ENCODE measurements at places on chromosomes 11 and 22.
A peak's percentile ranks its signal among the peaks of the same experiment; 100 is the strongest.

DNA sequence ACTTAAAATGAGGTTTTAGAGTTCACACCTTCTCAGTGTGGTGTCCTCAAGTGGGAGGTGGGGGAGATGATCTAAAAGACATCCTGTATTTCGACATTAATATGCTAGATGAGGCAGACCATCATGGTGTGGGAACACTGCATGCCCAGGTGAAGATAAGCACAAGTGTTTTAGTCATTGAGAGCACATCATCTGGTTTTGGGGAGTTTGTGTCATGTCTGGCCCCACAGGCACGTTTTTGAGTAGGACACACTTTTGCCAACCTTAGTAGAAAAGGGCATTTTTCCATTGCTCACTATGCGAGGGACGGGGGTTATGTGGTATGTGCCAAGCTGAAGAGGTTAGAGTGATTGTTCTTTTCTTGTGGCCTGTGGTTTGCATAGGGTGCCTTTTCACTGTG is 189.3 kb downstream of the DBX1 start:
- no peak for DNase-seq

GRCh38 chr11:78504181-78504580 is 70.5 kb downstream of the NARS2 start:
- DNase-seq = no peak

- DNase-seq = no peak
These were observed 29.8 kb downstream of the ANKK1 start for GRCh38 chr11:113417428-113417827.

- DNase-seq = no peak
These were observed 47.2 kb upstream of the CD5 start for GRCh38 chr11:61054927-61055562.

DNA sequence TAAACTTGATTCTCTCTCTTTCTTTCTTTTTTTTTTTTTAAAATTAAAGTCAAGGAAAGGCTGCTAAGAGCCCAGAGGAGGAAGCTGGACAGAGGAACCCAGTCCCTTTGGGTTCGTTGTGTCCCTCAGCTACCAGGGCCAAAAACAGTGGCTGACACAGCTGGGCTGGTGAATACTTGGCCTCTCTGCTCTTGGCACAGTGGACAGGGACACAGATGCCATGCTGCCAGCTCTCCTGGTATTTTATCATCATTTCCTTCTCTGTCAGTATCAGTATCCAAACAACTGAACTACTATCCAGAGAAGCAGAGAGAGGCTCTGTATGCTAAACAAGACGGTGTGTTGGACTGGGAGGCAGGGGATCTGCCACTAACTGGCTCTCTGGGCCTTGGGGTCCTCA is 123.7 kb upstream of the CCDC90B start:
- DNase-seq = no peak

GRCh38 chr11:122977470-122978298 is 4.0 kb downstream of the BSX start:
- DNase-seq = no peak

DNA sequence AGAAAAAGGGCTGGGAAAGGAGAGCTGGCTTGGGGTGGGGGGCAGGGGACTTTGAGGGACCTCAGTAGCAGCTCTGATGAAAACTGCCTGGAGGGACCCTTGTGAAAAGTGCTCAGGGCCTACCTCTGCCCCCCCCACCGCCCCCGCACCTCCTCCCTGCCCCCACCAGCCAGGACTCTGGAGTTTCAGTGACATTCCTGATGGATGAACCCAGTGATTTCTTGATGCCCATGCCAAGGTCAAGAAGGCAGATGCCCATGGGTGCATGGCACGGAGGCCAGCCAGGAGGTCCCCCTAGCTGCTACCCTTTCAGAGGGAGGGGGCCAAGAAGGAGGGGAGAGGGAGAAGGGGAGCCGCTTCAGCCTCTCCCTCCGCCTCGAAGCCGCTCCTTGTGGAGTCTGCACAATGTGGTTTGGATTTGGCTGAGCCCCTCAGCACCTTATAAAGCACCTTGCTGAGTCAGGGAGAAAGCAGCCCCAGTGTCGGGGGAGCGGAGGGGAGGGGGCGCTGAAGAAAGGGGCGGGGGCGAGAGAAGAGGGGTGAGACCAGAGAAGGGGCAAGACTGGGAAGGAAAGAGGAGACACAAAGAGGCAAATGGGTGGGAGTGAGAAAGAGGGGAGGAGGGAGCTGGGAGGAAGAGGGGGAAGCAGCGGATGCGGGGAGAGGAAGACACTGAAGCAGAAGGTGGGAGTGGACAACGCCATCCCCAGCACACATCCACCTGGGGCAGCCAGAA is 2.1 kb upstream of the CLCF1 start:
- DNase-seq = no peak

DNA sequence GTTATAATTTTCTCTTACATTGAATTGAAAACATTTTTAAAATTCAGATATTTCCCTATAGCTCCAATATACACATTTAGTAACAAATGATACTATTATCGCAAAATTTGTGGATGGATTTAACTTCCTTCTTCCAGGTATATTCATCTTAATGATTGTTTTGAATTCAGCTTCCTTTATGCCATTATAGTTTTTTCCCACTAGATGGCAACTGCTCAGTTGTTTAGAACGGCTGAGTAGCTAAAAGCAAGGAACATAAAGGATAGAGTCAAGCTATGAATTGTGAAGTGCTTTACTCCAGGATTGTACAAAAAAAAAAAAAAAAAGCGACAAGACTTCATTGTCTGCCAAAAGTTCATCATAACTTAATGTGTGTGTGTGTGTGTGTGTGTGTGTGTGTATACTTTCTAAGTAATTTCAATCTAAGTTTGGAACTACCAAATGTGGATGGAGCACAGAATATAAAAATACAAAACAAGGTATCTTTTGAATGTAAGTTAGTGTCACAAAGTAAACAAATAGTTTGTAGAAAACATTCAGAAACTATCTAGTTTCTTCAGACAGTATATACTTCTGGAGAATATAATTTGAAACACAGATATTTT is 846.4 kb downstream of the DLG2 start:
- DNase-seq = peak; percentile 1

DNA sequence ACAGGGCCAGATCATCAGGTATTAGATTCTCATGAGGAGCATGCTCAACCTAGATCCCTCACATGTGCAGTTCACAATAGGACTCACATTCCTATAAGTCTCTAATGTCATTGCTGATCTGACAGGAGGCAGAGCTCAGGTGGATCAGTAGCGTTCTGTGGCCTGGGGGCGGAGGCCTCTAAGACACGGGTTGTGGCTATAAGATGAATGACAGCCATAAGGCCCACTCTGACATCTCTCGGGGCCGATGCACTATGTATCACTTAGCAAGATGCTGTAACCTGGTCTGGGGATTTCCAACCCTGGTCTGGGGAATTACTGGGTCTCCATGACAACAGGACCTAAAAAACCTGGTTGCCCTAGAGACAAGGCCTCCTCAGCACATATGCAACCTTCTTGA is 932.7 kb downstream of the TBC1D22A start:
- no peak for DNase-seq

GRCh38 chr11:9136741-9137140 is 45.3 kb upstream of the SCUBE2 start:
- DNase-seq = no peak

DNA sequence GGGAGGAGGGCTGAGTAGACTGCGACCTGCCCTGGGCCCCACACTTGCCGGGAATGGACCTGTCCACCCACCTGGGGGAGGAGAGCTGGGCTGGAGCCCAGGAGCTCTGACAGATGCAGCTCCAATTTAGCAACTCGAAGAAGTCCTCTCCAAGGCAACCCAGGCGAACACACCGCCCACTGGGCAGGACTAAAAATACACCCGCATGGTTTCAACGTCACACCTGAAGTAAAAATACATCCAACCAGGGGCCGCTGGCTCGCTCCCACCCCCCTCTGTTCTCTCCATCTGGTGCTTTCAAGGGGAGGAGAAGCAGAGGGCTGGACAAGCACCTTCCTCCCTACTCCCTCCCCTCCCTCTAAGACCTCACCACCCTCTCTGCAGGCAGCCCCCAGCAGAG is 119.9 kb downstream of the FEZ1 start:
- DNase-seq = peak; percentile 32

DNA sequence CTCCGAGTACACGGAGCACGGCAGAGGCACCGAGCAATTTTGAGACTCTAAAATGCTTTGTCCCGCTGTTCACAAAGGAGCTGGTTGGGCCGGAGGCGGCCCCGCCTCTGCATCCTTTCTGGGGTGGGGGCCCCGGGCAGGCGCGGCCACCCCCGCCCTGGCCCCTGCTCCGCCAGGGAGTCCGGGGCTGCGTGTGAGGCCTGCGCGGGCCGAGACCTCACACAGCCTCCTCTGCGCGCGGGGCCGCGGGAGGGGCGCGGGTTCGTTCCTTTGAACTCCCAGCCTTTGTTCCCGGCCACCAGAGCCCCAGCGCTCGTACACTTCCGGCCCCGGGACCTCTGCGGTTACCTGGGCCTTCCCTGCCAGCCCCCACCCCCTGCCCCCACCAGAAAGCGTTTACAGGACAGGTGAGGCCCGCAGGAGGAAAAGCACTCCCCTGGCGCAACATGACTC is 1.6 kb downstream of the FGF19 start:
- DNase-seq = no peak

- no peak for DNase-seq
These were observed 1159.4 kb downstream of the FAM181B start for GRCh38 chr11:81574301-81574700.

DNA sequence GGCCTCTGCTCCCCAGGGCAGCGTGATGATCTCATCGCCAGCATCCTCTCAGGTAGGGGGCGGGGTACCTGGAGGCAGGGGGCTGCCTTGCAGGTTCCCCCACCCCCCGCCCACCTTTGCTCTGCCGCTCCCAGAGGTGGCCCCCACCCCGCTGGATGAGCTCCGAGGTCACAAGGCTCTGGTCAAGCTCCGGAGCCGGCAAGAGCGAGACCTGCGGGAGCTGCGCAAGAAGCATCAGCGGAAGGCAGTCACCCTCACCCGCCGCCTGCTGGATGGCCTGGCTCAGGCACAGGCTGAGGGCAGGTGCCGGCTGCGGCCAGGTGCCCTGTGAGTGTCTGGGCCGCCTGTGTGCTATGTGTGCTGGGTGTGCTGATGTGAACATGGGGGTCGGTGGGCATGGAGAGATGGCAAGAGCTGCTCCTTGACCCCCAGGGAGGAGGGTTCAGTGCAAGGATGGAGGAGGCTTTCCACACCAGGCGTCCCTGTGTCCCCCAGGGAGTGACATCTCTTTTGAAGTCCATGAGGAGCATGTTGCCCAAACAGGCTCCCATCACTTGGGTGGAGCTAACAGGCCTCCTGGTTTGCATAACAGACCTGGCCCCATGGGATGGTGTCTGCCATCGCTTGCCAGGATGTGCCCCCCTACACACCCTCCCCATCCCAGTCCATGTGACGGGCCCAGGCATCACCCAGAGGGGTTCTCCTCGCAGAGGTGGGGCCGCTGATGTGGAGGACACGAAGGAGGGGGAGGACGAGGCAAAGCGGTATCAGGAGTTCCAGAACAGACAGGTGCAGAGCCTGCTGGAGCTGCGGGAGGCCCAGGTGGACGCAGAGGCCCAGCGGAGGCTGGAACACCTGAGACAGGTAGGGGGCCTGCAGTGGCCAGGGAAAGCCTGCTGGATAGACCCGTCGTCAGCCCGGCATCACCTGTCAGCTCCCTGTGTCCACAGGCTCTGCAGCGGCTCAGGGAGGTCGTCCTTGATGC is 14.1 kb downstream of the PLCB3 start:
- no peak for DNase-seq

- no peak for DNase-seq
These were observed 46.0 kb downstream of the LRP5 start for GRCh38 chr11:68358416-68358815.

GRCh38 chr22:18984564-18984963 is 48.5 kb upstream of the PRODH start:
- no peak for DNase-seq

- DNase-seq = peak; percentile 49
These were observed at the start of gene GLB1L3 for GRCh38 chr11:134275534-134276395. TSS of gene GLB1L3 (plus strand) at chr11:134276379. CDS start at chr11:134276741, 362 bp downstream.

- DNase-seq = no peak
These were observed 176.4 kb downstream of the SHANK2 start for GRCh38 chr11:71075871-71076420.

DNA sequence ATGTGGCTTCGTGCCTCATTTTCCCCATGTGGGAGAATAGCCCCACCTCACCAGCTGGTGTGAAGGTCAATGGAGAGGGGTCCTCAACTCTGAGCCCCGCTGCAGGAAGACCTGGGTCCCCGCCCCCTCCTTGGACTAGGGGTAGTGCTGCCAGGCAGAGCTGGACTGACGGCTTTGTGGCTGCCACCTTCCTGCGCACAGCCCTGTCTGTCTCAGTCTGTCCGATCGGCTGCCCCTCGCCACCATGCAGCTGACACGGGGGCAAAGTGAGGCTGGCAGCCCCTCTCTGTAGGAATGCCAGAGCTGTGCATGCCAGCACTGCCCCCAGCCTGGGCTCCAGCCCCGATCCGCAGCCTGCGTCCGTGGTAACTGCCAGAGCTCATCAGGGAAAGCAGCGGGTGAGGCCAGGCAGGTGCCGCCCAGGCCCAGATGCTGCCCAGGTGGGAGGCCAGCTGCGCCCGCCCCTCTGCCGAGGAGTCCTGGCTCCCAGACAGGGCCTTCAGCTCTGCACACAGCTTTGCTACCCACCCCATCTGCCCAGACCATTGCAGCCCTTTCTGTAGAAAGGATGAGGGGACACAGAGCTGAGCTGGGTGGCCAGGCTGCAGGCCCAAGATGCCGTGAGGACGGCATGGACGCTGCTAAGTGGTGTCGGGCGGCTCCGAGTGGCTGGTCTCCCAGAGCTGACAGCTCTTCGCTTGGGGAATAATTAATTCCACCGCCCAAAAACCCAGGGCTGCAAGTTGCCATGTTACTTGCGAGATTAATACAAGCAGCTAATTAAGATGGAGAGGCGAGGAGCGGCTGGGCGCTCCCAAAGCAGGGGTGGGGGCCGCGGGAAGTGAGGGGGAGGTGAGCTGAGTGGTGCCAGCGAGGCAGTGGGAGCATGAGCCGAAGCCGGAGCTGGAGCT is 19.5 kb upstream of the FLRT1 start:
- no peak for DNase-seq

GRCh38 chr22:23751441-23751996 is 607 bp upstream of the ZNF70 start:
- DNase-seq = peak; percentile 25

- no peak for DNase-seq
These were observed 48.2 kb downstream of the GLYATL2 start for GRCh38 chr11:58796333-58796732.

GRCh38 chr11:2272228-2272945 is 2.0 kb upstream of the ASCL2 start:
- DNase-seq = no peak

GRCh38 chr22:23457380-23457985 is 122.6 kb downstream of the IGLL1 start:
- no peak for DNase-seq
